IPS DF 6.9 (cell line): ENCODE measurements at places on chromosomes 5 and 9.

GRCh38 chr5:150026682-150027172, 26.2 kb downstream of the HMGXB3 start:
- no peak for DNase-seq

DNA sequence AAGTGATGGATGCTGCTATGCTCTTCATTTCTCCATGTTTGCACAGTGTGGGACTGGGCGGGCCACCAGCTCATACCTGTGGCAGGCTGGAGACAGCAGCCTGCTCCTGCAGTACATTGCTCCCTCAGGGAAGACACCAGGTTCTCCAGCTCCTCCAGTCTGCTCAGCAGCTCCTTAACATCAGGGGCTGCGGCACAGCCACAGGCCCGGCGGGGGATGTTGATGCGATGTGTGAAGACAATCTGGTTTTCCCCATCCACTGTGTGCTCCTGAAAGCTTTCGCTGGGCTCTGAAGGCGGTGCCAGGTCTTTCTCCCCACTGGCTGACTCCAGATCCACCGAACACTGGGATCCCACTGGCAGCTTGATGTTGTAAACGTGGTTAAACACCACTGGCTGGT, 27.5 kb downstream of the TNC start:
- no peak for DNase-seq

GRCh38 chr9:88975966-88976889, 15.0 kb upstream of the S1PR3 start:
- DNase-seq = no peak

GRCh38 chr9:124290053-124290591, 32.4 kb downstream of the NEK6 start:
- no peak for DNase-seq

GRCh38 chr5:165188556-165189175, 1683.2 kb downstream of the MAT2B start:
- no peak for DNase-seq

GRCh38 chr5:82664732-82665131, 386.6 kb upstream of the RPS23 start:
- DNase-seq = no peak

DNA sequence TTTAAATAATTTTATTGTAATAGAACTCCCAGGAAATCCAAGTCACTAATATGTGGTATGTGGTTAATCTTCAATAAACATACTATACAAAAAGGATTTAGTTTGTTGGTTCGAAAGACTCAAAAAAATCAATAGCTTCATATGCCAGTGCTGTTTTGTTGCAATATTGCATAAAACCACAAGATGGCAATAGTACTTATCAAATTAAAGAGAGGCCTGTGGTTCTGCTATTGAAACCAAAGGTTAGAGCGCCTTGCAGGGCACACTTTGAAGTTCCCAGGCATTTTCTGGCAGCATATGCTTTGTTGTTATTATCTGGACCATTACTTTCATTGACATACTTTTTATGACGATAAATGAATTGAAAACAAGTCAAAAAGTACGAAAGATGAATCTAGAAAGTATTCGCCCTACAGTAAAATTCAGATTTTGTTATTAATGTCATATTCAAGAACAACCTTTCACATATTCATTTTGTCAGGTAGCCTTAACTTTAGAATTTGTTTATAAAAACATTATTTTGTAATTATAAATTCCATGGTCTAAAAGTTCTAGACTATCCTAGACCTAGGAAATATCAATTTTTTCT, 316.3 kb downstream of the MCTP1 start:
- peak; percentile 45 for DNase-seq

GRCh38 chr9:121633736-121634135, 17.7 kb upstream of the DAB2IP start:
- DNase-seq = no peak
